ENCODE measurements at places on chromosomes 7 and 10.

DNA sequence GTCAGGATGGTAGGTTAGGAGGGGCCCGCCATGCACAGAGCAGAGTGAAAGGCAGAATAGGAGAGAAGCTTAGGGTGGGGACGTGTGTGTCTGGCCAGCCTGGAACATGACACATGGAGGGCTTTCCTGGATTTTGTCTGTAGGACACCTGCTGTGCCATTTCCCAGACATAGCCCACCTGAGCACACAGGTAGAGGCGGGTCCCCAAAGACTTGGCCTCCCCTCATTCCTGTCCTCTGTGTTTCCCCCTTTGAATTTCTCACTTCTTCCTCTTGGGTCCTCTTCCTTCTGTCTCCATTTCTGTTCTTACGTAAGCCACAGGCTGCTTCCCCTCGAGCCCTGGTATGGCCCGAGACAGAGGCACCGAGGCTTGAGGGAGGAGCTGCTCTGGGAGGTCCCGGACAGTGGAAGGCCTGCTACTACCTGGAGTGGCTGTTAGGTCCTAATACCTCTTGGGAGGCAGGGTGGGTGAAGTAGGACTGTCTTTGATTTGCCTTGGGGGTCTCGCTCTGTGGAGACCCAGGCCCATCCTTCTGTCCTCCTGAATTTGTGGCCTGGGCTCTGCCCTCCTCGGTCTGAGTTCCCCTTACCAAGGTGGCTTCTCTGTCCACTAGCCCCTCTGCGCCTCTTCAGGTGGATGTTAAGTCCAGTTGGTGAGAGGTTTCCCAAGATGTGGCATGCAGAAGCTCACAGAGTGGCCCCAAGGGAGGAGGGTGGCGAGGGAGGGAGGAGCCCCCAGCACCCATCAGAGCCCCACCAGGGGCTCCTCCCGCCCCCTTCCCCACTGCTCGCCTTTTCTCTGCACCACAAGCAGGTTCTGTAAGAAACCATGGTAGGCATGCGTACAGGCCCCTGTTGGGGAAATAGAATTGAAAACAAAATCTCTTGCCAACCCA is 5.5 kb downstream of the ZNF775 start:
- DNase-seq: peak; percentile 50

- no peak for DNase-seq
Observed at GRCh38 chr7:96675548-96675947, 34.1 kb downstream of the SEM1 start.

DNA sequence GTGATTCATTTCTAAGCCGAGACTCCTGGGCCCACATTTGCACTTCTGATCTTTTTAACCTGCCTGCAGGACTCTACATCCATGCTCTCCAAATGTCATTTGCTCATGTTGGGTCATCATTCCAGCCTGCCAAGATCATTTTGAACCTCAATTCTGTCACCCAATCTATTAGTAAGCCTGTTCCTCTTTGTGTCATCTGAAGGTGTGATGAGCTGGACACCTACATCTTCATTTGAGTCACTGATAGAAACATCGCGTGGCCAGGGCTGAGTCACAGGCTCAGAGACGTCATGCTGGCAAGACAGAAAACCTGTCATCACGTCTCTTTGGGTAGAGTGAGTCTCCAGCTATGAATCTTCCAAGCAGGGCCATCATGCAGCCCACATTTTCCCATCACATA is 65.3 kb upstream of the SLF2 start:
- no peak for DNase-seq

DNA sequence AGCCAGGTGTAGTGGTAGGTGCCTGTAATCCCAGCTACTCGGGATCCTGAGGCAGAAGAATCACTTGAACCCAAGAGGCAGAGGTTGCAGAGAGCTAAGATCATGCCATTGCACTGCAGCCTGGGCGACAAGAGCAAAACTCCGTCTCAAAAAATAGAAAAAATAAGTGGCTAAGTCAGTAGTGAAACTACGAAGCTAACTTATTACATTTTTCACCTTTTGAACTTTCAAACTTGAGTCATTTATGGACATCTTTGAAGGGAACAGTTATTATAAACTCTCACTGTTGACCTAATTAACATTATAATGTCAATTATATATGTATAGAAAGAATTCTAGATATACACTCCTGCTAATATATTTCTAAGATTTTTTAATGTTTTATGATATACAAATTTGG is 541.5 kb upstream of the C7orf33 start:
- no peak for DNase-seq

GRCh38 chr7:151869455-151869854 is 7.5 kb downstream of the PRKAG2 start:
- no peak for DNase-seq

DNA sequence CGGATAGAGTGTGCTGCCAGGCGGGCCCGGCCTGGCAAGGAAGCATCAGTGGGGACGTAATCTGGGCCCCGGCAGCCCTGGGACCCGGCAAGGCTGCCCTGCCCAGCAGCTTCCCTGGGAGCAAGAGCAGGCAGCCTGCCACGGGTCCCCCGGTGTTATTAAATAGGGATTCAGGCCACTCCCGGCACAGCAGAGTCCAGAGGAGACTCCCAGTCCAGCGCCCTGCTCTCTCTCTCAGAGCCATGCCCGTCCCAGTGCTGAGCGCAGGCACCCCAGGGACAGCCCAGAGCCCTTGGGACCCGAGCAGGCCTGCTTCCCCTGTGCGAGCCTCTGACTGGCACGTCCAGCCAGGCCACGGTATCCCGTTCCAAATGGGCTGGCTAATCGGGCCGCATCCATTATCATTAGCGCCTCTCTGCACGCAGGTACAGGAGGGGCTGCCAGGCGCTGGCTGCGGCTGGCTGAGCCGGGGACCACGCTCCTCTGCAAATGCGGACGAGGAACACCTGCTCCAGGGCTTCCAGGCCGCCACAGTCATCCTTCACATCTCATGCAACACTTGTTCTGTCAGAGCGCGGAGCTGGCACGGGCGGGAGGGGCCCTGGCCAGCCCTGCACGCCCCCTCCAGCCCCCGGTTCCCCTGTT is 344.2 kb upstream of the MKI67 start:
- DNase-seq: no peak

DNA sequence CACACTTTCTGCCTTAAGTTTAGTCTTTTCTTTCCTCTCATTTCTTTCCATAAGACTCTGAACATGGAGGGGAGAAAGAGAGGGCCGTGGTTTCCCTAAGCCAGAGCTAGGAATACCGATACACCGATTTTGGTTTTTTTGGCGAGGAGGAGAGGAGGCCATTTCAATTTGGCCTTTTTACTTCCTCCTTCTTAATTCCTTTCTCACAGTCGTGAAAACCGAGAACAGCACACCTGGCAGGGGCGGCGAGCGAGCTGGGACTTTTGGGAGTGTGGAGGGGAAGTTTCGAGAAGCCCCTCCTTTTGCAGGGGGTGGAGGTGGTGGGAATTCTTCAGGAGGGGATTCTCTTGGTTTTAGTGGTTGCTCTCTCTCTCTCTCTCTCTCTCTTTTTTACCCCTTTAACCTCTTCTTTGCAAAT is 6.2 kb downstream of the GATA3 start:
- peak; percentile 61 for DNase-seq

- peak; percentile 38 for DNase-seq
Observed at GRCh38 chr7:70788276-70788675, 343.7 kb upstream of the GALNT17 start.

- no peak for DNase-seq
Observed at GRCh38 chr10:128780156-128780761, 654.0 kb upstream of the MKI67 start.

DNA sequence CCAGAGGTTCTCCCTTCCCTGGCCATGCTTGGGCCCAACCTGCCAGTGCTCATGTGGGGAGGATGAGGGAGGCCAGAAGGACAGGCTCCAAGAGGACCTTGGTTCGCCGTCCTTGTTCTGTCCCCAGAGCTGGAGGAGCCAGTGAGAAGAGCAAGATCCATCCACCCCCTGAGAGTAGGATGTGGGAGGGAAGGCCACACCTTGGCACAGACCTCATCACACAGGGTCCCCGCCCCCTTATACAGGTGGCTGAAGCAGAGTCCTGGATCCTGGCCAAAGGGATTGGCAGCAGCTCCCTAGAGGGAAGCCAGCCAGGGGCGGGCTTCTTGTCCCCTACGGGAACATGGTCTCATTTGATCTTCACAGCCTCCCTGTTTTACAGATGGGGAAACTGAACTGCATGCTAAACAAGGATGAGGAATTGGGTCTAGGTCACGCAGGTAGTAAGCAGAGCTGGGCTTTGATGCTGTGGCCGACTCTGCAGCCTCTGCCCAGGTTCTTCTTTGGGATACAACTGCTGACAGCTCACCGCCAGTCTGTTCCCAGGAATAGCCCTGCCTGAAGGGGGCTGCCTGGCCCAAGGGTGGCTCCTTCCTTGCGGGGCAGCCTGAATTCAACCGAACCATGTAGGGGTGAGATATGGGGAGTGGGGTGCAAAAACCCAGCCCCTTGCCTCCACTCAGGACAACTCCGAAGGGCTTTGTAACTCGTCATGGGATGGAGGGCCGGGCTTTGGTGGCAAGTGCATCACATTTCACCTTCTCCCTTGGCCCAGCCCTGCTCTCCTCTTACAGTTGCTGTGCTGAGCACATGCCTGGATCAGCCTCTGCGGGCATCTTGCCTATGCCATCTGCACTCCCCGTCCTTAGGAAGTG is 62.2 kb upstream of the KDM7A start:
- DNase-seq: peak; percentile 47

GRCh38 chr7:33979807-33980355 is 74.5 kb downstream of the BMPER start:
- DNase-seq: no peak

Data from endodermal cell (in vitro differentiated cells).